HTR-8/SVneo (cell line): ENCODE measurements at places on chromosomes 7 and 10.

- no peak for DNase-seq
These were observed 31.1 kb upstream of the COMMD3 start for GRCh38 chr10:22285130-22285529.

GRCh38 chr10:27745732-27746396, at the start of gene MKX:
Gene MKX, minus strand, starts transcription at chr10:27745819. Its CDS starts 2,404 bp downstream, at chr10:27743415.
- no peak for DNase-seq

GRCh38 chr10:43691485-43691884, 42.8 kb upstream of the ZNF32 start:
- DNase-seq: no peak

- no peak for DNase-seq
These were observed 171.0 kb upstream of the SEMA3E start for GRCh38 chr7:83819911-83820310.

GRCh38 chr7:28433699-28434219, 21.4 kb downstream of the CREB5 start:
- peak; percentile 10 for DNase-seq

DNA sequence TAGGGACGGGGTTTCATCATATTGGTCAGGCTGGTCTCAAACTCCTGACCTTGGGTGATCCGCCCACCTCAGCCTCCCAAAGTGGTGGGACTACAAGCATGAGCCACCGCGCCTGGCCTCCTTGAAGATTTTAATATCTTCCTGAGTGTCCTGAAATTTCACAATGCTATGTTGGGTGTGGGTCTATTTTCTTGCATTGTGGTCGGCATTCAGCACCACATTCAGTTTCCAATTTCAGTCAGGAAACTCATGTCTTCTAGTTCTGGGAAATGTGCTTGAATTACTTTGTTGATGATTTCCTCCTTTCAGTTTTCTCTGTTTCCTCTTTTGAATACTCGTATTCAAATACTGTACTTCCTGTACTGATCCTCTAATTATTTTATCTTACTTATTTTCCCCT, 49.3 kb upstream of the IL6 start:
- no peak for DNase-seq

- no peak for DNase-seq
These were observed 34.5 kb downstream of the MTPN start for GRCh38 chr7:135942614-135943013.

- DNase-seq: no peak
These were observed 32.0 kb downstream of the GNA12 start for GRCh38 chr7:2812114-2812487.

DNA sequence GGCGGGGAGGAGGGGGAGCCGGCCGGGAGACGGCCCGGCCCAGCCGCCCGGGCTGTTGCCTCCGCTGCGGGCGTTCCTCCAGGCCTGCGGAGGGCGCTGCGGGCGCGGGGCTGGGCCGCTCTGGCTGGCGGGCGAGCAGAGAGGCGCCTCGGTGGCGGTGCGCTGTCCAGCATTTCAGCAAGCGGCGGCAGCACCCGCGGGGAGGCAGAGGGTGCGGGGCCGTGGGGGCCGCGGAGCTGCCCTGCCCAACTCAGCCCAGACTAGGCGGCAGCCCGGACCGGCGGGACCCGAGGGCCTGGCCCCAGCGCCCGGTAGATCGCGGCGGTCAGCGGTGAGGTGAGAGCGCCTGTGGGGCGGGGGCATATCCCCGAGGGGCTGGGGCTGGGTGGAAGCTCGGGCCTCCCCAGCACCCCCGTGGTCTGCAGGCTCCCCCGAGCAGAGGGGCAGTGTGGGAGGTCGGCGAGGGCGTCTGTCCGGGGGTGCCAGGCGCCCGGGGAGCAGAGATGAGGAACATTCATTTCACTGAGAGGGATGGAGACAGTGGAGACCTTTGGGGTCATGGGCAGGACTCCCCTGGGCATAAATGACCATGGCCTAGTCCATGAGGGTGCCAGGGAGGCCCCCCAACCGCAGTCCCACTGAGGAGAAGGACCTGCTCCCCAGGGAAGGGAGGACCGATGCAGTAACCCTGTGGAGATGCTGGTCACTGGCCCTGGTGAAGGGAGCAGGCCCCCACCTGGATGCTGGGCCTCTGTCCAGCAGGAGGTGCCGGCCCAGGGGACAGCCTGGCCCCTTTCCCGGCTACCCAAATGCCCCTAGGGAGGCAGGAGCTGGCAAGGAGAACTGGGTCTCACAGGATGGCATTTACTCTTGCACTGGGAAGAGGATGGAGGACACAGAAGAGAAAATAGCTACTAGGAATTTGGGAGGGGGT, at the start of gene SRRM3:
Gene SRRM3 (plus strand): TSS at position 165 of the 934 bp plus-strand sequence. CDS start 33,171 bp downstream, outside the sequence.
- peak; percentile 56 for DNase-seq

- no peak for DNase-seq
These were observed 60.4 kb upstream of the INSIG1 start for GRCh38 chr7:155237297-155237696.

- no peak for DNase-seq
These were observed 1.2 kb upstream of the PRRT4 start for GRCh38 chr7:128362670-128363069.

DNA sequence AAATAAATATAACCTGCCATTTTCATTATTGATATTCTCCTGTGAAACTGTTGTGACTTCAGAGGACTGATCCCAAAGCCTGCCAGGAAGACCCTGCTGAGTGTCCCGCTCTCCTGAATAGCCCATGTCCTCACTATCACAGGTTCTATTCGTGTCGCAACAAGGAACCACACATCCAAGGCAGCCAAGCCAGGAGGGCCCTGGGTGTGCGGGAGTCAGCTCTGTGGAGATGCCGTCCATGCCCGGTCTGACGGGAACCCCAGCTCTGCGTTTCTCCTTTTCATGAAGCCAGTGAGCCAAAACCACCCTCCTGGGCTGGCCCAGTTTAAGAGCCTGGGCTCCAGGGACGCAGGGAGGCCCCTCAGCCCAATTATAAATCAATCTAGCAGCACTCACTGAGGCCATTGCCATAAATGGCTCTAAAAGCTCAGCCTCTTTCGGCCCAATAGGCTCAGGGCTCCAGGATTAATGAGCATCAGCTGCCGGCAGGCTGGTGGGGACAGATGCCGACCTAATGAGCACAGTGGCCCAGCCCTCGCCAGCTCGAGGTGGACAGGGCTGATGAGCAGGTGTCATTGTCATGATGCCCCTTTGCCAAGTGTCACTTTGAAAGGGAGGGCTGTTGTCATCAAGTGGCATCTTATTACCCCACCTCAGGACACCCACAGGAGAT, 177.9 kb downstream of the PLXNA4 start:
- no peak for DNase-seq

DNA sequence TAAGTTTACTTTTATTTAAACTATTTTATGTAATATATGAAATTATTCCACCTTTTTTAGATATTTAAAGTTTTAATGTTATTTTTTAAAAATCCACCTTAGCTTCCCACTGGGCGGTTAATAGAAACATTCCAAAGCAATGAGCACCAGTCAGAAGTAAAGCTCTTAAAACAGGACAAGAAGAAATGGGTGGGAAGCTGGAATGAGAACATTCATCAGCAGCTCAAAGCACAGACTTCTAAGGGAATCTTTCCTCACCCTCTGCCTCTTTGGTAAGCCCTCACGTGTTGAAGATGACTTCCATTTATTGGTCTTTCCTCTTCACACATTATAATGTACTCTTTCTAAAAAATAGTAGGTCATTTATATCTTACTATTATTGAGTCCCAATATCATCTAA, 3.1 kb downstream of the AGMO start:
- no peak for DNase-seq

- no peak for DNase-seq
These were observed 16.6 kb upstream of the FAM170B start for GRCh38 chr10:49150426-49150825.

- no peak for DNase-seq
These were observed 7.5 kb downstream of the MTG1 start for GRCh38 chr10:133401500-133401899.

DNA sequence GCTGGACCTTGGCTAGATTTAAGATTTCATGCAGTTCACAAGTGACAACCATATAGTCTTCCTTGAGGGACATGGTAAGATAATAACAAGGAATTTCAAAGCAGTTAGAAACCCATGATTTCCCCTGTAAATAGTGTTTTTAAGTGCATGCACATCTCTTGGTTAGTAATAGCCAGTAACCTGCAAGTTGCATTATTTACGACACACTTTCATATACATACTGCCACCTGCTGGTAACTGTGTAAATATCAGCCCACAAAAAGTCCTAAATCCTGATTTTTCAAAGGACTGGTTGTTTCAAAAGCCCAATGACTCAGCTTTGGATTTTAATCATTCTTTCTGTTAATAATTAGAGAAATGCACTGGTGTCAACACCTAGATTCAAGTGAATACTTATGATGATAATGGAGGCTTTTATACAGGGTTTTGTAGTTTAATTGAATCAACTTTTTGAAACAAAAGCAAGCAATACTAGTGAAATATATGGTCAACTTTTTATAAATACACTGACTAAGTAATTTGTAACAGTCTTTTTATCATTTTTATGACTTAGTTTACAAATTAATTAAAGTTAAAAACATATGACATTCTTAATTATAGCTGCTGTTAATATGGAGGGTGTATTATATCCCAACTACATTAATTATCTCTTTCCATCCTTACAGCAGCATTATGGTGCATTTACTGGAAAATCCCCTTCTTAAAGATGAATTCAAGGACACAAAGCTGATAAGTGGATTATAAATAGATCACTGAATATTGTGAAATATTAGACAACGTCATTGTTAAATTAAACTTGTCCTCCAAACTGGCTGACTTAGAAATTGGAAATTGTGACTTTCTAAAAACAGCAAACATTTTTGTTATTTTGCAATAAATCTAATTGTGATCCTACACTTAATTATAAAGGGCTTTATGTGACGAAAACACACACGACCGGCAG, 367.7 kb upstream of the SEMA3D start:
- peak; percentile 1 for DNase-seq

DNA sequence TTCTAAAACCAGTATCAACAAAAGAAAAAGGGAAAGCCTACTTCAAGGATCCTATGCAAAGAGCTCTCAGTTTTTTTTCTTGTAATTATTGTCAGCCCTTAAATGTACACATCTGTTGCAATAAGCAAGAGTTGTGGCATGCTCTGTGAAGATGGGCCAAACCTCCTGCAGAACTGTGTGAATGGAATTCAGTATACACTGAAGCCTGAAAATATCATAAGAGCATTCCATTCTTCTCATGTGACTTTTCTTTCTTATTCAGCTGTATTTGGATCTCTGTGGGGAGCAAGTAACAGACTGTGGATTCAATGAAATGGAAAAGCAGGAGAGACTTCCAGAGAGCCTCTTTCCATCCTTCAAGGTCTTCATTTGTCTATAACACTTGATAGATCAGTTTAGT, 130.7 kb downstream of the SAMD9 start:
- DNase-seq: no peak

- DNase-seq: no peak
These were observed 1.7 kb downstream of the GPR158 start for GRCh38 chr10:25176421-25176968.

- DNase-seq: no peak
These were observed 36.5 kb downstream of the SH3PXD2A start for GRCh38 chr10:103818765-103819374.

DNA sequence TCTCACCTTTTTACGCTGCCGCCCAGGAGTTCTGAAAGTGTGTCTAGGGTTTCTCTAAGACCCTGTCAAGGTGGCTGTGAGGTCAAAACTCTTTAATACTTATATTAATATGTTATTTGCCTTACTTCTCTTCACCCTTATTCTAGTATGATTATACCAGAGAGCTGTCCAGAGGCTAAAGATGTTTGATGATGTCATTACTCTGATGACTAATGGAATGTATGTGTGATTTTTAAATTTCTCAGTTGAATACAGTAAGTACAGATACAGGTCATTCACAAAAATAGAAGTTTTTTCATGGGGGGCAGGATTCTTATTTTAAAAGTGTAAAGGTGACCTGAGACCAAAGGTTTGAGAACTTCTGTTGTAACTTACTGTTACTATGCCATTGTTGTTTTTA, 150.6 kb upstream of the FOXP2 start:
- DNase-seq: no peak

- no peak for DNase-seq
These were observed 82.2 kb downstream of the PARD3 start for GRCh38 chr10:34732926-34733325.

GRCh38 chr10:105262666-105263065, 621.6 kb downstream of the SORCS3 start:
- no peak for DNase-seq

- DNase-seq: no peak
These were observed 2.1 kb upstream of the KAT6B start for GRCh38 chr10:74824184-74824899.

- no peak for DNase-seq
These were observed 54.2 kb downstream of the FOXP2 start for GRCh38 chr7:114468844-114469243.

- no peak for DNase-seq
These were observed 28.1 kb upstream of the SFTPD start for GRCh38 chr10:79976999-79977398.

DNA sequence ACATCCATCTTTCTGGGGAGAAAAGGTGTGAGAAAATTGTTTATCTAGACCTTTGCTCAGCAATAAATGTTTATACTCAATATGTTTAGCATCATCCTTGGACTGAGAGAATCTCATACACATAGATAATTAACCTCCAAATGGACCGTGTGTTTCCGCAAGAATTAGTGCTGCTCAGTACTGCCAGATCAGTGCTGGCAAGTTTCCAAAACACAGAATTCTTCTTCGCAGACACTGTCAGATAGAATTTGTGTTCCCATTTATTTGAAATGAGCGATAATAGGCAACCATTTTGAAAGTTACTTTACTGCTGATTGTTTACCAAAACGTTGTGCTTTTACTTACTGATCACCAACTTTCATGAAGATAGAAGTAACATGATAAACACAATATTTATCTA, 33.7 kb downstream of the STAMBPL1 start:
- no peak for DNase-seq

DNA sequence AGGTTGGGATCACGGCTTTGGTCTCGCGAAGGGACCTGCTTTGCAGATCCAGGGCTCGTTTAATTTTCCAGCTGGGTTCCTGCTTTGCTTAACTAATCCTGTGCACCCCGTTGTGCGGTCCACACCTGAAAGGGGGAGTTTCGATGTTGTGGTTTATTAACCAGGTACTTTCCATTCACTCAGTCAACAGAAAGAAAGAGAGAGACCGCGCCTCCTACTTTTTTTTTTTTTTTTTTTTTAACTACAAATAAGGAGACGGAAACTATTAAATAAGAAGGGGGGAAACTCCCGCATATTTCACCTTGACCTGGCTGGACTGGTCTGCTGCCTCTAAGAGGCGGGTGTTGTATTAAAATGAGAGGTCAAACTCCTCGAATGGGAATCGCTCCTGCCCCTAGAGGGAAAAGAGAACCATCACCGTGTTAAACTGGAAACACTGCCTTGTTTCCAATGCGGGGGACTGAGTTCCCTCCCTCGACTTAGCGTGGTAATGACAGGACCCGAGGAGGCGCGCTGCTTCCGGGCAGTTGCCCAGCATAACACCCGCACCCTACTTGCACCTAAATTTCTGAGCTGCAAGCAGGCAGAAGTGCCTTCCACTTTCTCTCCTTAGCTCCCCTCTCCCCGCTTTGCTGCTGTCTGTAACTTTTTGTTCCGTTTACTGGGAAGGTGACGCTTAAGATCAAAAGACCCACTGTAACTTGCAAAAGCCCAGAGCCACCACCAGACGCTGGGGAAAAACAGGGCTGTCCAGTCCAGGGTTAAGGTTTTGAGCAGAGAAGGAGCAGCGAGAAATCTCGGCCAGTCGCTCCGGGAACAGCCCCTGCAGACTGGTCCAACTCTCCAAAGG, 1.1 kb upstream of the ITGB8 start:
- peak; percentile 59 for DNase-seq
